ENCODE measurements at places on chromosomes 5 and 9.

GRCh38 chr9:113692256-113692655 is 183.9 kb upstream of the ZNF618 start:
- no peak for DNase-seq

- DNase-seq = no peak
Measured at GRCh38 chr9:124239249-124240073, 18.3 kb upstream of the NEK6 start.

GRCh38 chr5:38078161-38078560 is 180.2 kb upstream of the EGFLAM start:
- no peak for DNase-seq

DNA sequence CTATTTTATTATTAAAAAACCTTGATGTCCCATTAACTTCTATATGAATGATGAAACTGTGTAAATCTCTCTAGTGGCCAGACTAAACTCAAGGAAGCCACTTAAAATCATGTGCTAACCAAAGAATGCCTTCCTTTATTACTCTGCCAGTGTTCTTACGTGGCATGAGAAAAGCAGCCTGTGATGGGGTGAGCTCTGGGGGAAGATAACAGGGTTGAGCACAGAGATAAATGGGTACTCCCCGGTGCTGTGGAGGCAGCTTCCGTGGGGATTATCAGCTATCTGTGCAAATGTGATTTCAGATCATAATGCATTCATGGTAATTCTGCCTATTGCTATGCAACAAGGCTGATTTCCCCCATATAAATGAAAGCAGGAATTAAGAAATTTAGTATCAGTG is 181.3 kb downstream of the CAVIN4 start:
- DNase-seq = no peak

GRCh38 chr5:20494706-20495105 is 506.7 kb upstream of the CDH18 start:
- no peak for DNase-seq

DNA sequence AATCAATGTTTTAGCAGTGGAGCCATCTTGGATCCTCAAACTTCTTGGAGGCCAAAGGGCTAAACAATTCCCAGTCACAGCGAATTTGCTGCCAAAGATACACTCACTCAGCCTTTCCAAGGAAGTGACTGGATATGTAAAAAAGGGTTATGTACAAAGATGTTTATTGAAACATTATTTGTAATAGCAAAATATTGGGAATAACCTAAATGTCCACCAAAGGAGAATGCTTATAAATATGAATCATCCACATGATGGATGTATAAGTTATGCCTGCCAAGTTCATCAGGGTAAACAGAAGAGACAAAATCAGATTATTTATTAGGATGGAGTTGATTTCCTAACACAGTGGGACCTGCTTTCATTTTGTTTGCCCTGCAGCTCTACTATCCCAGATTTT is 145.2 kb upstream of the ABCA1 start:
- DNase-seq = no peak

GRCh38 chr5:143207563-143208364 is 195.7 kb downstream of the NR3C1 start:
- no peak for DNase-seq

DNA sequence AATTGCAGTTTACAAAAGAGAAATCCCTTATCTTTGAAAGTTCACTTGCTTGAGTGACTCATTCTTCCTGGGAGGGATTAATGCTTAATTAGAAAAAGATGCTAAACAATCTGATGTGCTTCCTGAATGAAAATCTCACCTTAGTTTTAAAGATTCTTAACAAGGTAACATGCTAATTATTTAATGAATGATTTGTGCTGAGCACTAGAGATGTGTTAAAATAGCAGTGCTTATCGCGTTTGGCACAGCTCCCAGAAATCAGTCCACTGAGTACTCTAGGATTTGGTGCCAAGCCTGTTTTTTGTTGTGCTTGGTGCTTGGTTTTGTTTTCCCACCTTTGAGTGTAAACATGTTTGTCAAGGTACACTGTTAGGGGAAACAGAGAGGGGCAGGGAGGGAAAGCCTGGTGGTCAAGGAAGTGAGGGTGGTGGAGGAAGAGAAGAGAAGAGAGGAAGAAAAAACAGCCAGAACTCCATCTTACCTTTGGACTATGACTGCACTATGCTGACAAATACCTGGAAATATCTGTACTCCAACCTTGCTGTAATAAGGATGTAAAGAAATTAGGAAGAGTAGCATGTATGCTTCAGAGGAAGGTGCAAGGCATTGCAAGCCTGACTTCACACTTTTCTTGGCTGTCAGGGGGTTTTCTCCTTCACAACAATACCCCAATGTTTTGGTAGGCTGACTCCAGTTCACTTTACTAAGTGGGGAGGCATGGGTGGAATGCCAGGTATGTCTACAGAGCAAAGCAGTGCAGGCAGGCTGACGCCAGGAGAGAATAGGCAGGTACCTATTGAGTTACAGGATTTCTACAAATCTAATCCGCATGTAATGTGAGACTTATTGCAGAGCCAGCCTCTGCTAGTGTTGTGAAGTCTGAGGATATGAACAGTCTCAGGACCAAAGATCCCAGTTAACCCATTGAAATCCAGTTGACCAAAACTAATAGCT is 157.2 kb upstream of the ISL1 start:
- no peak for DNase-seq

DNA sequence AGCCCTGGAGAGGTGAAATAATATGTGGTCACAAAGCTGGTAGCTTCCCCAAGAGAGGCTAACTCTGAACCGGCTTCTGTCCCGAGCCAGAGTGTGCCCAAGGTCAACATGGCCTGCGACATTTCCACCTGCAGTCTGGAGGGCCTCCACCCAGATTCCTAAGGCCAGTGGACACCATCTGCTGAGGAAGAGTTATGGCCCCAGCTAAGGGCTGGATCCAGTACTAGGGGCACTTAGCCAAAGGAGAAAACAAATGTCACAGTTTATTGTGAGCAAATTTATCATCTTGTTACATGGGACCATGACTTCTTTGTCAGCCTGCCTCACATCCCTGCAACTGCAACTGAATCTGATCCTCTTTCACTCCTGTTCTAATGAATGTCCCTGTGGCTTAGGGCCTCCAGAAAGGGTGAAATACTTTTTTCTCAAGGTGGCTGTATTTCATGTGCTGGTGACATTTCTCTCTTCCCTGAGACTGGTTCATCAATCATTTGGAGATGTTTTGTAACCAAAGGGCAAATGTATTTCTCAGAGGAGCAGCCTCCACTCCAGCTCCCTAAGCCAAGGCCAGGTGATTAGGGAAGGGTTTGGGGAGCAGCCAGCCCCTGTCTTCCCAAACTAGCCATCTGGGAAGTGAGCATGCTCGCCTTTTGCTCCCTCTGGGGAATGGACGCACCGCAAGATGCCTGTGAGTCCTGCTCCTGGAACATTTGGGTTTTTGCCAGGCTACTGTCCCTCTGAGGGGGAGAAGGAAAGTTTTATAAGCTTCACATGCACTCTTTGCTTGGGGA is 148.3 kb downstream of the CMYA5 start:
- no peak for DNase-seq

DNA sequence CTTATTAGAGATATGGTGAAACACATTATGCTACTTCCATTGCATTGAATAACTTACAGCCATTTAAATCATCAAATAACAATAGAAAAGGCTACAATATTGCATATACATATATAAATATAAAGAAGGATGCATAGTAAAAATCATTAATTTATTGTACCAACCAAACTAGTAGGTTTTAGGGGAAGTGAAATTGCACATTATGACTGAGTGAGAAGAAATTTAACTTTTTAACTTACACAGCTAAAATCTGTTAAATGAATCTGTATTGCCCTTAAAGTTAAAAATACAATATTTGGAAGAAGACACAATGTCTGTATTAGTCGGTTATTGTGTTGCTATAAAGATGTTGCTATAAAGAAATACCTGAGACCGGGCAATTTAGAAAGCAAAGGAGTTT is 2073.7 kb upstream of the ACO1 start:
- DNase-seq = no peak

- DNase-seq = no peak
Measured at GRCh38 chr5:52811067-52811749, 23.5 kb downstream of the ITGA1 start.

DNA sequence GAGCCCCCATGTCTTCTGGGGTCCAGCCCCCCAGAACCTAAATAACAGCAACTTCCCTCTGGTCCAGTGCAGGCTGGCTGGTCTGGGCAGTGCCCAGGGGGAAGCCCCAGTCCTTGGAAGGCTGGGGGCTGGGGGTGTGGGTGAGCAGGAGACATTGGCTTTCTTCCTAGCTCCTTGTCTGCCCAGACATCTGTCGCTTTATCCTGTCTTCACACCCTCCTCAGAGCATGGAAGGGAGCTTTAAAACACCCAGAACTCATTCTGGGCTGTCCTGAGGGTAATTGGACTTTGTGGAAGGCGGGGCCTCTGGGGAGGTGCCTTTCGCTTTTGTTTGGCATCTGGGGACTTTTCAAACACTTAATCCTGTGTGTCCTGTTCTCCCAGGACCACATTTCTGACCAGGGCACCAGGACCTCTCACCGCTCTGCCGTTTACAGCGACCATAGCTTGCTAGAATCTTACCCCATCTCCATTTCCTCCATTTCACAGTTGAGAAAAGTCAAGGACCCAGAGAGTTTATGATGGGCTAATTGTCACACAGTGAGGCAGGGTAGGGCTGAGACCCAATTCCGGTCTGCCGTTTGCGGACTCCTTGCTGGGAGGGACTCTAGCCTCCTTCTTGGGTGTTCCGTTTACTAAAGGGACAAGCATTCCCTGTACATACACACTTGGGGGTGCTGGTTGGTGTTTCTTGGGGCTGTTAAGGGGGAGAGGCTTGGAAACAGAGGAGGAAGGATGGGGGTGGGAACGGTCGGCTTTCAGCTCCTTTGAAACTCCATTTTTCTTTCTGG is 1.1 kb downstream of the GSN start:
- no peak for DNase-seq

DNA sequence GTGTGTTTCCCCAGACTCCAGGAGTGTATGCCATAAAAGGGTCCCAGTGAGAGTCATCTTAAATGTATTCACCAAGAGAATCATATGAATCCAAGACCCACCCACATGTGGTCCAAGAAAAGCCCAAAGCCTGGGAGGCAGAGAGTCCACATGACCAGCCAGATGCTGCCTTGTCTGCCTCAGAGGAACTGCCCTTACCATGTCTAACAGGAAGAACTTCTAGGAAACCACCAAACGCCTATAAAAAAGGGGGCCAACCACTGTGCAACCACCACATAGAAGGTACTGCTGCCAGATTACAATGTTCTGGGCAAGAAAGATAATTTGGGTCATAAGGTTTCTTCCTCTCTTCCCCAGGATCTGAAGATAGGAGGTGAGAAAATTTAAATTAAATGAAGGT is 129.8 kb upstream of the SLC24A2 start:
- DNase-seq = no peak

DNA sequence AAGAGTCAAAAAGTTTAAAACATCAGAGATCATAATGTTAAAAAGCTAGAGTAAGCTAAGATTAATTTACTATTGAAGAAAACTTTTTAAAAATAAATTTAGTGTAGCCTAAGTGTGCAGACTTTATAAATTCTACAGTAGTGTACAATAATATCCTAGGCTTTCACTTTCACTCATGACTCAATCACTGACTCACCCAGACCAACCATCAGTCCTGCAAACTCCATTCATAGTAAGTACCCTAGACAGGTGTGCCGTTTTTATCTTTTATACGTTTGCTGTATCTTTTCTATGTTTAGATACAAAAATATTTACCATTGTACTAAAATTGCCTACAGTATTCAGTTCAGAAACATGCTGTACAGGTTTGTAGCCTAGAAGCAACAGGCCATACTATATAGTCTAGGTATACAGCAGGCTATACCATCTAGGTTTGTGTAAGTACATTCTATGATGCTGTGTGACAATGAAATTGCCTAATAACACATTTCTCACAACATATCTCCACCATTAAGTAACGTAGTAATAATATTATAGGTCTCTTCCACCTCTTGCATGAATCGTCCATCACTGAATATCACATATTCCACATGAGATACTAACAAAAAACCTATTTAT is 59.2 kb downstream of the MEGF9 start:
- no peak for DNase-seq

- no peak for DNase-seq
Measured at GRCh38 chr9:91714020-91714806, 235.8 kb downstream of the ROR2 start.

DNA sequence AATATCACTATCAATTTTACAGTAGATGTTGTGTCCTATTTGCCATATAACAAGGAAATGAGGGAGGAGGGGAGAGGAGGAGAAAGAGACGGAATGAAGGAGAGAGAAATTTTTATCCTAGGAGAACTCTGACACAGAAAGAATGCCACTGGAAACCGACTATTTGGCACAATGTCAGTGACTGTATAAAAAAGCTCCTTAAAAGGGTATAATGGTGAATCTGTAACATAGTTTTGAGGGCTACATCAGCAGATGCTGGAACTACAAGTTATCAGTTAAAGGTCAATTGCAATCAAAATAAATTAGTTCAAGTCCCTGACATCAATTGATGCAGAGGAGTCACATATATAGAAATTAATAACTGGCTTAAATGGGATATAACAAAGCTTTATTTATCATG is 5.7 kb downstream of the EDIL3 start:
- DNase-seq = no peak

DNA sequence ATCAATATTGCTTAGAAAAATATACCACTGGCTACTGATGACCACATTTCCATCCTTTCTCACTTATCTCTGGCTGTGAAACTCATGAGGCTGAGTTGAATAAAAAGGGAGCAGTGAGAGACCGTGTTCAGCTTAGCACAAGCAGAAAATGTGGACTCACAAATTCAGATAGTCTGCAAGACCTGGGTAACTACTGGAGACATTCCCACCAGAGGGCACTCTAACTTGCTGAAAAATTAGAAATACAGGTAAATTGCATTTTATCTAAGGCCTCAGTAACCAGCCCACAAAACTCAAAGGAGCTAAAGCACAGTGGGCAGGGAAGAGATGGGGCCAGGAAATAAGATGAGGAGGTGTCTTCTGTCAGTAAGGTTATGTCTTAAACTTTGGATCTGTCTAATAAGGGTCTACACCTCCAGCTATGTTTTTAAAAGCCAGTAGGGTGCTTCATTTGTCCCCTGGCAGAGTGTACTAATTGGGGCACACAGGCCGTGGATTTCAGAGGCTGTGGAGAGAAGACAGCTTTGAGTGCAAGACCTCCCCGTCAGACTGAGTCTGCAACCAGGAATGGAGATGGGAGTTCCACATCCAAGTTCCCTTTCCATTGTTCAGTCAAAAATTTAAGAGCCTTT is 8.7 kb upstream of the NDUFB6 start:
- peak; percentile 10 for DNase-seq

DNA sequence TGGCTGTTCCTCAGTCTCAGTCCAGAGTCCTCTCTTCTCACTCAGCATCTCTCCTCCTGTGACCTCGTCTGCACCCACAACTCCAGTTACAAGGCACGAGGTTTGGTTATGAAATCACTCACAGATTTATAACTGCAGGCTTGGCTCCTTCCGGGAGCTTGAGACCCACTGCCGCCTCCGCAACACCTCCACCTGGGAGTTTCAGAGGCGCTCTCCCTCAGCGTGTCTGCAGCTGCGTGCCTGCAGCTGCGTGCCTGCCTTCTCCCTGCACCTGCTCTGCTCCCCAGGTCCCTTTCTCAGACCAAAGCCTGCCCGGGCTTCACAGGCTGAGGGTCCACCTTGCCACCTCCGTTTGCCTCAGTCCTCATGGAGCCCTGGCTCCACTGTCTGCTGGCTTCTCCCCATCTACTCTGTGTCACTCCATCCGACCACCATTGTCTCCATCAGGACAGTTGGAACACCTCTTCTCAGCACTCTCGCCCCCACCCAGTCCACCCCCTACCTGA is 51.5 kb downstream of the HRH2 start:
- DNase-seq = no peak
